ENCODE measurements at places on chromosomes 7 and 10.

- no peak for DNase-seq
These were observed 132.4 kb upstream of the PALS2 start for GRCh38 chr7:24440892-24441291.

DNA sequence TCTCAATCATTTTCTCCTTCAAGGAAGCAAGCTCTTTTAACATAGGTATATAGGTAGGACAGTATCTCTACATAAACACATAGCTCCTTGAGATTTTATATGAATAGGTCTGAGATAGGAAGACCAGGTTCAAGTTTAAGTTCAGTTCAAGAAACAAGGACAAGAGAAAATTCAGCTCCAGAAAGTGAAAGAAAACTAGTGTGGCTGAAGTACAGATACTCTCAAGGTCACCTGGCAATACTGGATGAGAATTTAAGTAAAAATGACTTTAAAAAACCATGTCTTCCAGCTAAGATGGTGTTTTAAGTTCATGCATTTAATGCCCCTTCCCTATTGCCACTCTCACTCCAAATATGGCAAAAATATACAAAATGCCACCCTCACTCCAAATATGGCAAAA lies 91.3 kb downstream of the OSBPL3 start:
- DNase-seq, result no peak

DNA sequence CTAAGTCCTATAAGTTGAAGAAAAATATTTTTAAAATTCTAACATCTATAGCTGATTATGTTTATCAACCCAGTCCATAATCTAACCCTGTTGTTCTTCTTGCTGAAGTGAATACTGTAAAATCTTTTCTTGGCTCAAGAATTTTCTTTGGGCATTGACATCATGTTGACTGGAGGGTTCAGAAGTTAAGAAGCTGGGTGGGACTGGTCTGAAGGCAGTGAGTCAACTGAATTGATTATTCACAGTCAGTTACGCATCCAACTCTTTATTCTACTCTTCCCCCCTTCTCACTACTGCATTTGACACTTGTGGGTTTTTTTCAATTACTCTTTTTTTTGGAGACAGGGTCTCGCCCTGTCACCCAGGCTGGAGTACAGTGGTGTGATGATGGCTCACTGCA lies 31.0 kb downstream of the DENND2A start:
- DNase-seq, result no peak

- DNase-seq, result no peak
These were observed 33.5 kb downstream of the TSPAN15 start for GRCh38 chr10:69484736-69485135.

DNA sequence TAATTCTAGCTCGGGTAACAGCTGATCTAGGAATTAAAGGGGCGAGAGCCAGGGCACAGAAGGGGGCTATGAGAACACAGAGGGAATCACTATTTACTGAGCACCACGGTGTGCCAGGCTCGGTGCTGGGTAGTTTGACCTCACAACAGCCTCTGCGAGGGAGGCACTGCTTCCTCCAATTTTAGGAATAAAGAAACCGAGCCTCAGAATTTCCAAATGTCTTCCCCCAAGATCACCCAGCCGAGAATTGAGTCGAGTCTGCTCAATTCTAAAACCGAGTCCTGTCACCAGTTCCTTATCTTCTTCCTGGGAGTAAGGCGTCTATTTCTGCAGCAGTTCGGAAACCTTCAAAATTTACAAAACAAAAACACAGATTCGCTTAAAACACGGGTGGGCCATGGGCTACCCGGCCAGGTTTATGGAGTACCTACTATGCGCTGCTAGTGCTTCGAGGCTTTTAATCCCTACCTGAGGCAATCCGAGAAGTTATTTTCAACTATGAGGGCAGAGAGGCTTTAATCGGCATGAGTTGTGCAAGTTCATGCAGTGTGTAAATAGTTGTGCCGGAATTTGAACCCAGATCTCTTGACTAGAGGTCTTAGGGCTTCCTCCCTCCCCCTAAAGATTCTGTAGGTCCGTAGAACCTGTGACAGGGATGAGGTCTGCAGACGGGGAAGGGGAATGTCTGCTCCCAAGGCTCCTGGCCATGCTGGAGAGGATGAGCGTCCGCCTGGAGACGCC lies 872 bp upstream of the HMX2 start:
- no peak for DNase-seq

- DNase-seq, result no peak
These were observed 134.4 kb upstream of the LYZL2 start for GRCh38 chr10:30763918-30764317.

DNA sequence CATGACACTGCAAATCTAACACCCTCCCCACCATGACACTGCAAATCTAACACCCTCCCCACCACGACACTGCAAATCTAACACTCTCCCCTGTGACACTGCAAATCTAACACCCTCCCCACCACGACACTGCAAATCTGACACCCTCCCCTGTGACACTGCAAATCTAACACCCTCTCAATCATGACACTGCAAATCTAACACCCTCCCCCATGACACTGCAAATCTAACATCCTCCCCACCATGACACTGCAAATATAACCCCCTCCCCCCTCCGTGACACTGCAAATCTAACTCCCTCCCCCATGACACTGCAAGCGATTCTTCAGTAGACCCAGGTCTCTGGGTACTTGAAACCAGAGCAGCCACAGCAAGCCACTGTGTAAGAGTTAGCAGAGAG lies 604.4 kb downstream of the DNAJB6 start:
- DNase-seq, result no peak

DNA sequence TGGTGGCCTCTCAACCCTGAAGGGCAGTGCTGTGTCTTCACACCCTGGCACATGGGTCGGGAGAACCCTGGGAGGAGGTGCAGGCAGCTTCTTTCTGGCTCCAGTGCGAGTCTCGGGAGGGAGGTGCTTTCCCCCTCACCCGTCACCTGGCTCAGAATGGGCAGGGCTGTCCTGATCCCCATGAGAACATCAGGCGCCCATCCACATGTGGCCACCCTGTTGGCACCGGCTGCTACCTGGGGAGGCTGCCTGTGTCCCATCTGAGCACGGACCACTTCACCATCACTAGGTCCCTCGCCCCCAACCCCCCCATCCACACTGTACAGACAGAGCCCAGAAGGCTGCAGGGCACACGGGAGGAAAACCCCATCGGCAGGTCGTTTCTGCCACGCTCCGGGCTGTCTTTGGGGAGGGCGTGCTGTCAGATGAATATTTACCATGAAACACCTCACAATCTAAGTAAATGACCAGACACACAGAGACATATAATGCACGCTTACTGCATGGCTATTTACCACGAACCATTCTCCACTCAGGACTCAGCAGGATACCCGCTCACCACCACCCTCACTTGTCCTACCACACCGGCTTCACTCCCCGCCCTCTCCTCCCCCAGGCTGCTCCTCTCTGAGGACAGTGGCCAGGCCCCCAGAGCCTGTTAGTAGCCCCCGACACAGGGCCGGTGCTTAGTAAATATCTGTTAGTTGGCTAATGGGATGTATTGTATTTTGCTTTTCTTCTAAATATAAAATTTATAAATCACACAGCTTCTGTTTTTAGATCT lies 282.2 kb downstream of the DNAJB6 start:
- no peak for DNase-seq

DNA sequence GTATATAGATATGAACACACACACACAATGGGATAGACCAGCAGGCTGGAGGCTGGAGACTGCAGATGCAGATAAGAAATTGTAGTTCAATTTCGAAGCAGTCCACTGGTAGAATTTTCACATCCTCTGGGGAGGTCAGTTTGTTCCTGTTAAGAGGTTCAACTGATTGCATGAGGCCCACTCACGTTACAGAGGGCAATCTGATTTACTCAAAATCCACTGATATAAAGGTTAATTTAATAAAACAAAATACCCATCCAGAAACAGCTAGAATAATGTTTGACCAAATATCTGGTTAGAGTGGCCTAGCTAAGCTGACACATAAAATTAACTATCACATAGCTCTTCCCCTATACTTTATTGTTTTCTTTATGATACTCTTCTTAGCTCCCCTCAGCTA lies 162.9 kb upstream of the SMIM30 start:
- no peak for DNase-seq

- DNase-seq, result peak; percentile 31
These were observed 118.5 kb downstream of the ZNF33B start for GRCh38 chr10:42519761-42520460.

- no peak for DNase-seq
These were observed 29.5 kb upstream of the PRKCQ start for GRCh38 chr10:6609625-6610024.

- peak; percentile 23 for DNase-seq
These were observed 45.4 kb downstream of the DOCK4 start for GRCh38 chr7:112160771-112161150.

DNA sequence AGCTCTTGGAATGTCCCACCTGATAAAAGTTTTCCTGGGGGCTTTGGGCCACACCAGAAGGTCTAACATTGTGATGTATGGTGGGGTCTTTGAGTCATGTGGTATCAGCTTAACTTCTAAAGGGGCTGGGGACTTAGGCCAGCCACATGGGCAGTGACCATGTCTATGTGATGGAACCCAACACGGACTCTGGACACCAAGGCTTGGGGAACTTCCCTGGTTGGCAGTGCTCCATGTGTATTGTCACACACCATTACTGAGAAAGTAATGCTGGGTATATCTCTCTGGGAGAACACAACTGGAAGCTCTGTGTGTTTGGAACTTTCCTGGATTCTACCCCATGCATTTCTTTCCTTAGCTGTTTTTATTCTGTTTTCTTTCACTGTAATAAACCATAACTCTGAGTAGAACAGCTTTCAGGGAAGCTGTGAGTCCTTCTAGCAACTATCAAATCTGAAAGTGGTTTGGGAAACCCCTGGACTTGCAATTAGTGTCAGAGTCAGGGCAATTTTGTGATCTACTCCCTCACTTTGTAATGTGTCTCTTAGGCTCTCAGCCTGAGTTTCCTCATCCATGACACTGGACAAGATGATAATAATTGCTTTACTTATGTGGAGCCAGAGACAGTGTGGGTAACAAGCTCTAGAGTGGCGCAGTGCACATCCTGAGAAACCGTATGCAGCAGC lies 28.4 kb upstream of the AGK start:
- no peak for DNase-seq

DNA sequence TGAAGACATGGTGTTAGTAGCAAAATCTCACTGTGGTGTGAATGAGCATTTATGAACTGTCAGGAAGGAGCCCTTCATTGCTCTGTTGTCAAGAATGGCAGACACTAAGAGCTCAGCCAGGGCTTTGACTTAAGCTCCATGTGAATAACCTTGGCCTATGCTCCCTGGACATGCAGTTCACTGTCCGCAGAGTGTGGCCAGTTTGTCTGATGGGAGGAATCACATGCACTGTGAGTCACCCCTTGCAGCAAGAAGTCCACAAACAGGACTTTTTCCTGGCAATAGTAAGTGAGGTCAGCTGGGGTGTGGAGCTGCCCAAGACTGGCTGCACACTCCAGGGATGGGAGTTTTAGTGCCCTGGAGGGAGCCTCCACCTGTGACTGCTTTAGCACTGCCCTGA lies 49.5 kb downstream of the ZNF37A start:
- no peak for DNase-seq

DNA sequence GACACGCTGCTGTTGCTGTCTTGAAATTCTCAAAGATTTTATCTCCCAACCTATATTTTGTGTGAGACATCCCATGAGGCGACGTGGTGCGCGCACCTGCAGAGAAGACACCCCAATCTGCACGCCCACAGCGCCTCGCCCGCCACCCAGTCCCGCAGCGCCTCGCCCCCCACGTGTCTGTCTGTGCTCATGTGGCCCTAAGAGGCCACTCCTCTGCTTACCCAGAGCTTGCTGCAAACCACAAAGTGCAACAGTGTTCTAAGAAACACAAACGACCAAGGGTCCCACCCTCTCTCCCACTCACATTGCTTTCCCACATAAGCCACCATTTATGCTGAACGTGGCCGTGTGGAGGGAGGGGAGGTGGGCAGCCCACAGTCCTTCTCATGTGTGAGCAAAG lies 287.2 kb downstream of the PTPRN2 start:
- DNase-seq, result no peak

DNA sequence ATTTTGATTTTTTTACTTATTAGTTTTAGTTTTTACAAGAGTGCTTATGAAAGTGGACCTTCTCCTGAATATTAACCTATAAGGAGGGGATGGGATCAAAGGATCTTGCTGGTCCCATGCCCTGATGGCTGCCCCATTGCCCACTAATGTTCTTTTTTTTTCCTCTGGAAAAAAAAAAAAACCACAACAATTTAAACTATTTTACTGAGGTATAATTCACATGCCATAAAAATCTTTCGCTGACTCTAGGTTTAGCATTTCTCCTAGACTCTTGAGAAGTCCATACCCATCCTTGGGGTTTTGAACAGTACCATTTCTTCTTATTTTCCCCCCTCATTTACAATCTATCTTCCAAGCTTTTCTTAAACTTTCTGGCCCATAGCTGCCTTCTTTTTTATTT lies 481.8 kb downstream of the TFEC start:
- no peak for DNase-seq

GRCh38 chr10:96878057-96878456 lies 46.0 kb downstream of the LCOR start:
- DNase-seq, result no peak

GRCh38 chr7:132414857-132415256 lies 161.4 kb downstream of the PLXNA4 start:
- DNase-seq, result no peak

- DNase-seq, result no peak
These were observed 105.6 kb downstream of the TPK1 start for GRCh38 chr7:144730224-144730623.

GRCh38 chr7:116524609-116525297 lies at the start of gene CAV1:
Gene CAV1 (plus strand): TSS chr7:116525036. CDS start chr7:116525063, 27 bp downstream.
- peak; percentile 93 for DNase-seq

DNA sequence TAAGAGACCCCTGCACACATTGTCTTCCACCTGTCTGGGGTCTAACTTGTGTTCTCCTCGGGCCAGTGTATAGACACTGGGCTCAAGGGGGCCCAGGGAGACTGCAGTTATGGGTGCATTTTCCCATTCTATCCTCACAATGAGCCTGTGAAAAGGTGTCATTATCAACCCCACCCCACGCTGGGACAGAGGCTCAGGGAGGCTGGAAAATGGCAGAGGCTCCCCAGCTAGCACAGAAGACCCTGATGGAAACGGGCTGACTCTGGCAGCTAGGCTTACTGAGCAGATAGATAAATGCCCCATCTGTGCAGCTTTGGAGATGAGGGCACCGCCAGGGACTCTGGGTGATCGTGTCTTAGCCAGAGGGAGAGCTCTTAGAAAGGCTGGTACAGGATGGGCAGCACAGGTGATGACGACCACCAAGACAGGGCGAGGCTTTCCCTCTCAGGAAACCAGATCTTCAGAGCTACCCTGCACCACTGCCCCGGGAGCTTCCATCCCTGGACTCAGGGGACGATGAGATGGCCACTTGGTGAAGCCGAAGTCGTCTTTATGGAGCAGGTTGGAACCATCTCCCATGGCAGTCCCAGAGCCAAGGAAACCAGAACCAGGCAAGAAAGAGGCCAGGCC lies 58.2 kb upstream of the CHST15 start:
- no peak for DNase-seq
